ENCODE measurements at places on chromosomes 7 and 10. TPM values are rescaled to one million over a fixed set of nuclear protein-coding genes. Genes with fewer than 3 reads are reported as not detected.

KNDC1 gene
- total RNA-seq = under 0.01 TPM

GAD2 gene
- not detected for total RNA-seq

BTBD16 gene
- total RNA-seq = not detected

ANXA7 gene
- total RNA-seq = 77.1 TPM

All from bladder microvascular endothelial cell (primary cell).